Activated T-cell treated with anti-CD3 and anti-CD28 coated beads for 1 hour (primary cell): ENCODE measurements at places on chromosomes 13 and 19.

DNA sequence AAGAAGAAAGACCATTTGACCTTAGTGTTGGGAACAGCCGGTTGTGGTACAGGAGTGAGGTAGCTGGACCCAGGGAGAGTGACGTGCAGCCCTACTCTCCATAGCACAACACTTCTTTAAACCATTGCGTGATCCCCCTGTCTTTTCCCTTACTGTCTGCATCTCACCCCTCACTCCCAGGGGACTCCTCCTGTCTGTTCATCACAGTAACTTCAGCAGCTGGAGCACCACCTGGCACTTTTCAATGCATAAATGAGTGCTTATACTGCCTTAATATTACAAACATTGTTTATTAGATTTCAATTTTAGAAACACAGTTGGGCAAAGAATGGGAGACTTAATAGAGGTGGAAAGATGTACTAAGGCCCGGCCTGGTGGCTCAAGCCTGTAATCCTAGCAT lies 285.5 kb downstream of the UQCRFS1 start:
- no peak for DNase-seq

DNA sequence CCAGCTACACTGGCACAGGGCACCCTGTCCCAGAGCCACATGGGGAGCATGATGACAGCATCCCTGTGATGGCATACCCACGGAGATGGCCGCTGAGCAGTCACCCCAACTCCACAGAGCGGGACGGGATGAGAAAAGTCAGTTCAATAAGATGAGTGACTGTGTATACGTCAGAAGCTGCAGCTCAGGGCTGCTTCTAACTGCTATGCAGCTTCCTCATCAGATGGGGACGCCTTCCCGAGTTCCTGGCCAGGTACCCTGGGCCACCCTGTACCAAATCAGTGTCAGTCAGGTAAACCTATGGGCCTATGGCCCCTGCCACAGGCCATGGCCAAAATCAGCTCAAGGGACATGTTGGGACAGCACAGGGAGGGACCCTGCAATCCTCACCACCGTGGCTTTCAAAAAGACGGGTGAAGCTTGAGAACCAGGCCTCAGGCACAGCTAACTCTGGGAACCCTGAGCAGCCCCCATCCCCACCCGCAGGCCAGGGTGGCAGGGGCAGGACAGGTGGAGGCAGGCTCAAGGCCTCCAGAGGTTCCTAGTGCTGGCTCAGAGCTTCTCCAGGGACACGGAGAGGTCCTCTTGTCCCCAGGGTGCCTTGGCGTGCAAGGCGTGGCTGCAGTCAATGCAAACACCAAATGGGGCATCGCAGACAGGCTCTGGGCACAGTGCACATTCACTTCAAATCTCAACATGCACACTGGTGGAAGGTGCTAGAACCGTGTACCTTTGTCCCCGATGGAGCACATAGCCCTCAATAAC lies 122.4 kb downstream of the TUBA3C start:
- DNase-seq, result no peak

- DNase-seq, result no peak
These were observed 27.2 kb upstream of the CBY2 start for GRCh38 chr13:45674908-45675307.

DNA sequence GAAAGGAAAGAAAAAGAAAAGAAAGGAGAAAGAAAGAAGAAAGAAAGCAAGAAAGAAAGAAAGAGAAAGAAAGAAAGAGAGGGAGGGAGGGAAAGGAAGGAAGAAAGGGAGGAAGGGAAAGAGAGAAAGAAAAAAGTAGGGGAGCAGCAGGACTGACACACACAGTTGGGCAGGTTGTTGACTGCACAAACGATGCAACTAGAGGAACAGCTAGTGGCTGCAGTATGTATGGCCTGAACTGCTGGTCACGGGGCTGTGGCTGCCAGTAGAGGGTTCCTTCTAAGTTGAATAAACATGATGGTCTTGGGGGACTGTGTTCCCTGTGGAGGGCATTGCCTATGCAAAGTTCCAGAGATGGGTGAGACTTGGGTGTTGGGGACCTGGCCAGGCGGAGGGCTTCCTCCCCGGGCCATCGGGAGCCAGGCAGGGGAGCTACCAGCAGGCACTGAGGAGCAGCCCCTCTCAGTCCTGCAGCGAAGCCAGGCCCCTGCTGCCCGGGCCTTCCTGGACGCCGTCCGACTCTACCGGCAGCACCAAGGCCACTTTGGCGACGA lies 16.7 kb upstream of the COLGALT1 start:
- no peak for DNase-seq
